ENCODE measurements at places on chromosomes 7 and 10.
A peak's percentile ranks its signal among the peaks of the same experiment; 100 is the strongest.

DNA sequence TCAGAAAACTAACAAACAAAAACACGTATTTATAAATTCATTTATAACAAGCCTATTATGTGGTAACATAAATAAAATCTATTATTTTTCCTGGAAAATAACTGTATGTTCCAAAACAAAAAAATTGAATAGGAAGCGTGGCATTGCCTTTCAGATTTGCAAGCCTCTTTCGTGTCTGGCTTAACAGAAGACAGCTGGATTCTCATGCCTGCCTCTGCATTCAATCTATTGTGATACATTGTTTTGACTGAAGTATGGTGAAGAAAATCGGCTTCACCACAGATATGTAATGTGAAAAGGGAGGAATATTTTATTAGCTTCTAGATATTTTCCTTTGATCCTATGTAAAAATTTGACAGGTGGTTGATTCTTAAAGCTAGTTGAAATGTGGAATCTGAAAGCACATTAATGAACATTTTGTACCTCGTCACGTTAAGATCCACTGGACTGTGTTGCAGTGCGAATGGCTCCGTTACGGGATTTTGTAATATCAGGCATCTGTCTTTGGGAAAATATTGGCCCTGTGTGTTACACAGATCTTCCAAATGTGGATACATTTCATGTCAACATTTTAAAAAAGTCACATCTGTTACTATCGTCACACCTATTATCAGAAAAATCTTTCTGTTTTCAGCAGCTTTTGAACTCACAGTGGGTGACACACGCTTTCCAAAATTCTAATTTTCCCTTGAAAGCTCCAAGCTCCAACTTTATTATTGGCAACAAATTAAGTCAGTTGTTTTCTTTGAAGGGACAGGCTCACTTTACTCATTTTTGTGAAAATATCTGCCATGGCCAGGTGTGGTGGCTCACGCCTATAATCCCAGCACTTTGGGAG lies 26.2 kb downstream of the PALD1 start:
- no peak for DNase-seq

- DNase-seq: no peak
Measured at GRCh38 chr7:139867847-139868246, 38.8 kb downstream of the TBXAS1 start.

DNA sequence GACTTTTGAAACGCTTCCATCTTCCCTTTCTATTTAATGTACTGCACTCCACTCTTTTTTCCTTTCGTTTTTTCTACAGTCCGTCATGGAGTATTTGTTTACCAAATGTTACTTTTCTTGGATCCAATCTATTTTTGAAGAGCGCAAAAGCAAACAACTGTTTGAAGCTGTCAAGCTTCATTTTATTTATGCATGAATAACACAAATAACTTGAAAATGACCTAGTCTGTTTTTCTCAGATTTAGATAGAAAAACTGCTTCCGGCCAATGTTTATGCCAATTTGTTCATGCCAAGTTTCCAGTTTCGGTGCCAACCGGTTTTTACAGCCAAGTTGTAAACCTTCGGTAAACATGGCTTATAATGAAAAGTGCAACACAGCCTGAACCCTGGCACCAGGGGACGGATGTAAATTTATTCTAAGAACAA lies 150.9 kb upstream of the KLF6 start:
- DNase-seq: no peak

DNA sequence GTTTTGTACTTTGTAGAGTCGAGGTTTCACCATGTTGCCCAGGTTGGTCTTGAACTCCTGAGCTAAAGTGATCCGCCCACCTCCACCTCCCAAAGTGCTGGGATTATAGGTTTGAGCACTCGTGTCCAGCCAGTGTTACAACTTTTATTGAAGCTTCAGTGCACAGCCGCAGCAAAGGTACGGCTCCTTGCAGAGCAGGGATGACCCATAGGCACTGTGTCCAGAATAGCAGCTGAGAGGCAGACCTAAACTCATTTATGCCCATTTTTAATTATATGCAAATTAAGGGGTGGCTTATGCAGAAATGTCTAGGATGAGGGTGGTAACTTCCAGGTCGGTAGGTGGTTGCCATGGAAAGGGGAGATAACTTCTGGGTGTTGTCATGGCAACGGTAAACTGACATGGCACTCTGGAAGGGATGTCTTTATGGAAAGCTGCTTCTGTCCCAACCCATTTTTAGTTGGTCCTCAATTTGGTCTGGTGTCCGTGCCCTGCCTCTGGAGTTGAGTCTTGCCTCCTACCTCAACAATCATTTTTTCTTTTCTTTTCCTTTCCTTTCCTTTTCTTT lies 22.7 kb downstream of the NYAP1 start:
- no peak for DNase-seq

GRCh38 chr7:142807855-142808460 lies 37.2 kb downstream of the PRSS2 start:
- peak; percentile 59 for DNase-seq

DNA sequence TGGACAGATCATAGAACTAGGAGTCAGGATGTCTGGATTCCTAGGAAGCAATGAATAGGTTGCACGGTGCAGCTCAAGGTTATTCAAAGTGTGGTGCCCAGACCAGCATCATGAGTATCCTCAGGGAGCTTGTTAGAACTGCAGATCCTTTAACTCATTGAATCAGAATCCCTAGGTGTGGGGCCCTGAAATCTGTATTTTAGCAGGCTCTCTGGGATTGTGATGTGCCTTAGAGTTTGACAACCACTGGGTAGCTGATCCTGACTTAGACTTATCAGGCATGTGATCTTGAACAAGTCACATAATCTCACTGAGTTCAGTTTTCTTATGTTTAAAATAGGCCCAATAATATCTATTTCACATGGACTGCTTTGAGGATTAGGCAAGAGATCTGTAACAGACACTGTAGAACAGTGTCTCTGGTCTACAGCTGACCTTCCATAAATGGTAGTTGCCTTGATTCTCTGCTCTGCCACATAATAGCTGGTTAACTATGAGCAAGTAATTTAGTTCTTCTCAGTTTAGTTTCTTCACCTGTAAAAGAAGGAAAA lies 46.4 kb upstream of the ATRNL1 start:
- no peak for DNase-seq

DNA sequence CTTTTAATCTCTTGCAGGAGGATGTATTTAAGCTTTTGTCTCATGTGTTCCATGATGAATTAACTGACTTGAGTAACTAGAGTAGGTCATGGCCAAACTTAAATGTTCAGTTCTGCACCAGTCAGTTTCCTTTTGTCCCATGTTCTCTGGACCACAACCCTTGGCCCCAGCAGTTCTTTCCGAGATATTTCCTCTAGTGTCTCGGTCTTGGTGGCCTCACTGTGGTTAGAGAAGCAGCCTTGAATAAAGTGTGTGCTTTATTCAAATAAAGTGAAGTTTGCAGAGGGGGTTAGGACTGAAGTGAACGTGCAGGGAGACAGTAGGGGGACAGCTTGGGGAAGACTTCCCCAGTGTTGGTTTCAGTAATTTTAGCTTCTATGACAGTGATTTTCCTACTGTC lies 9.3 kb downstream of the ZNF212 start:
- peak; percentile 57 for DNase-seq

DNA sequence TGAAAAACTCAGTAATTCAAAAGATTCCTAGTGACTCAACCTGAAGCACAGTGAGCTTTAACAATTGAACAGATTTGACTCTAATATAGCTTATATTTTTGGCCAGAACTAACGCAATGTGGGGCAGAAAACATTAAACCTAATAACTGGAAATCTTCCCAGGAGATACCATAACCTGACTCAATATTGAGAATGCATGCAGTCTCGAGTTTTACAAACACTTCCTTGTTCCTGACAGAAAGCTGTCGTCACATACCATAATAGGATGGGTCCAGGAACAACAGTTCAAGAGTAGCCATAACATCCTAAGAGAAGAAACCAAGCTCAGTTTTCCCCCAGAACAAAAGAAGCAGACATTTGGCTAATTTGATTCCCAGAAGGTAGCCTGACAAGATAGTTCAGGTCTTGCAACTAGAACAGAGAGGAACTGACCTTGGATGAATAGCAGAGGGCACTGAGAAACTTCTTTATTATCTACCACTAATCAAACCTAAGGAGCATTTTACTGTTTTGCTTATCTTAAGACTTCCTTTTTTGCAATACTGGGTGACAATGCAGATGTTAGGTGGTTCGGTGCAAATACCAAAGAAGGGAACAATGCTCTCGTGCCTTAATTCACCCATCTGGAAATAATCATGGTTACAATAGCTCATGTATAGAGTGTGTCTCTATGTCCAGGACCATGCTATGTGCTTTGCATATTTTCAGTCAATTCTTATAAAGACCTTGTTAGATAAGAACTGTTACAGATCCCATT lies 38.6 kb upstream of the ACSL5 start:
- DNase-seq: no peak

DNA sequence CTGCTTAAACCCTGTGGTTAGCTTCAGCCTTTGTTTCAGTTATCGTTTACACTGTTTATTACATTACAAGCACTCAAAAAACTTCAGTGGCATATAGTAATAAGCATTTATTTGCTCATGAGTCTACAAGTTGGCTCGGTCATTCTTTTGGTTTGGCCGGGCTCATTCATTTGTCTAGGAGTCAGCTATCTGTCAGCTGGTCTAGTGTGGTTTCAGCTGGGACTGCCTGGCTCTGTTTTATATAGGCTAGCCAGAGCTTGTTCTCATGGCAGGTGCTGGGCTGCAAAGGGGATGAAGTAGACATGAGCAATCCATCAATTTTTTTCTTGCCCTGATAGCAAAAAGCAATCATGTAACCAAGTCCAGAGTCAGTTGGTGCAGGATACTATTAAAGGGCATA lies 103.6 kb downstream of the MKLN1 start:
- DNase-seq: no peak

All from stimulated activated CD8-positive, alpha-beta memory T cell treated with anti-CD3 and anti-CD28 coated beads, Interleukin-4, amount 100 ng/mL, for 48 hours (primary cell).